ENCODE measurements at places on chromosomes 7 and 10.

DNA sequence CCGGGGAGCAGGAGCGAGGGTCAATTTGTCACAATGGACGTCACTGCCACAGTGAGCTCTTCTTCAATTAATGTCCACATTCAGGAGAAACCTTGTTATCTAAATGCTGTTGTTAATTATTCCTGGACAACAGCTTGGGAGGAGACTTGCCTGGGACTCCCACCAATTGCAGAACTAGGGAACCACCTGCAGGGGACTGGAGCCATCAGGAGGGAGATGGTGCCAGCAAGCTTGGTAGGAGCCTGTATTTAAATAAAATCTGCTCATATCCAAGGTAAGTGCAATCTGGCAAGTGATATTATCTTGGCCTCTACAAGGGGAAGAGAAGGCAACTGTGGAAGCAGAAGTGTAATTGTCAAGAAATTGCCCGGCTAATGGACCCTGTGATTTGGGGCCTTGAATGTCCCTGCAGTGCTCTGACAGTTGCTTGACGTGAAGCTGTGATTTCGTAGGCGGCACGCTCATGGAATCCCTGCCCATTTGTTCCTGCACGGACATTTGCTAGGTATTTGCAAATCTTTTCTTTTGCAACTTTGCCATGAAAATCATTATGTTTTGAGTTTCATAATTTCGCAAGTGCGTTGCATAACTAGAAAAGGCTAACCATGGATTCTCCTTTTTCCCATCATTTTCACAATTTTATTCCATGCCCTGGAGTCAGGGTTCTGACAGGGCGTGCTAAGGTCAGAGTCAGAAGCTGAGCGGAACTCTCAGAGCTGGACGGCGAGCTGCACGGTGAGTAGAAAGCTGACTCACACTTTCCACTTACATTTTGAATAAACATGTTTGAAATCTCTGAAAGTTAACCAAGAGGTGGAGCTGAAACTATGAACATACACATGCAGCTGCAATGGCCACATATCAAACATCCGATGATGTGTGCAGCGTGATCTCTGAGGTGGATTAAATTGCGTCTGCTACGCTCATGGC lies 84.9 kb upstream of the TCERG1L start:
- DNase-seq = no peak

- DNase-seq = no peak
Observed at GRCh38 chr10:67603086-67603485, 92.9 kb downstream of the CTNNA3 start.

GRCh38 chr7:42915356-42915755 lies 3.5 kb upstream of the C7orf25 start:
- DNase-seq = no peak

DNA sequence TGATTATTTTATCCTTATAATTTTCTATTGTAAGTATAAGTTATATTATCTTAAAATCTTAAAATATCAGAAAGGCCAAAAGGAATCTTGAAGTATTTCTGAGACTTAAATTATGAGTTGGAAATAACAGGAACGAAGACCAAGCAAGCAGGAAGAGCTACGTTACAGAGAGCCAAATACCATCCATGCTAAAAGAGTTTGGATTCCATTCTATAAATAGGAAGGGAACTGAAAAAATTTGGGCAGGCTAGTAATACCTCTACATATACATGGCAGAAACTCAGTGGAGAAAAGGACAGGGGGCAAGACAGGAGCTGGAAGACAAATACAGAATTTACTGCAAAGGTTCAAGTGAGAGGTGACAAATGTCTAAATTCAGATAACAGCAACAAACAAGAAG lies 16.7 kb downstream of the ITGB1 start:
- no peak for DNase-seq

GRCh38 chr7:106031300-106032035 lies 68.4 kb downstream of the CDHR3 start:
- DNase-seq = no peak

- DNase-seq = no peak
Observed at GRCh38 chr7:101687081-101687480, 58.0 kb upstream of the MYL10 start.

DNA sequence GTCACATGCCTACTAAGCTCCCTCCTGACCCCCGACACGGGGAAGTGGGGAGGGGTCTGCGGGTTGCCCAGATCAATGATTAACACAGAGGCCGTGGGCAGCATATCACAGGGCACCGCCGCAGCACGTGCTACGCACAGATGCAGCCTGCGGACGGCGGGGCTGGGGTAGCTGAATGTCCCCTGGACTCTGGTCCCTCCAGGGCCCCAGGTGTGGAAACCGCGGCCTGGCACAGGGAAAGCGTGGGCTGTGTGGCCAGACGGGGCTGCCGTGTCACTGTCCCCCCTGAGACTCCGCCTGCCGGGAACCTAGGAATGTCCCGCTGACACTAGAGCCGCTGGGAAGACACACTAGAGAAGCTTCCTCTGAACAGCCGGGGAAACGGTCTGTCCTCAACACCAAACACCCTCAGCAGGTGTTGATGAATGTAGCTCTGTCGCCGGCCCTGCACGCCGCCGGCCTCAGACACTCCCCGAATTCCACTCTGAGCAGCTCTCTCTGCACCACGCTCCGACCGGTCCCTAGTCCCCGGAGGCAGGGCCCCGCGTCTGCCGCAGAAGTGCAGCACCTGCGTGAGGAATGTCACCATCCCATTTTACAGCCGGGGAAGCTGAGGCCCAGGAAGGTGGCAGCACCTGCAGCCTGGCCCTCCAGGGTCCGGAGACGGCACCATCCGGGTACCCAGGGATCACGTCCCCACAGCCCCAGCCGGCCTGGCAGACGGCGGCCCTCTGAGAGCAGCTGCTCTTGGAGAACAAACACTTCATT lies 33.4 kb upstream of the PDGFA start:
- no peak for DNase-seq

- no peak for DNase-seq
Observed at GRCh38 chr7:33750177-33750576, 155.2 kb upstream of the BMPER start.

DNA sequence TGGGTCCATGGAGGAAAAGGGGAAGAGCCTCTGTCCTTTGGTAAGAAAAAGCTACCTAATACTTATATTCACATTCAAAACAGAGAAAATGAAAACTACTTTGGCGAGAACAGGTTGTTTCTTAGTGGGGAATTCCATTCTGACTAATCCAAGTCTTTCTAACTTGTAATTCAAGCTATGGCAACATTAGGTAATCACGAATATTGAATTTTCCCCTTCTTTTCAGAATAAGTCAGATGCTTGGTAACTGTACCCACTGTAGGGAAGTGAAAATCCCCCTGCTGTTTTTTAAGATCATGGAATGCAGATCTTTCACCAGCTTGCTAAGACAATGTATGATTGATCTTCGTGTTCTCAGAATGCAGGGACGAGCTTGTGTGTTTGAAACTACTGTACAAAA lies 384.4 kb downstream of the TCERG1L start:
- no peak for DNase-seq

DNA sequence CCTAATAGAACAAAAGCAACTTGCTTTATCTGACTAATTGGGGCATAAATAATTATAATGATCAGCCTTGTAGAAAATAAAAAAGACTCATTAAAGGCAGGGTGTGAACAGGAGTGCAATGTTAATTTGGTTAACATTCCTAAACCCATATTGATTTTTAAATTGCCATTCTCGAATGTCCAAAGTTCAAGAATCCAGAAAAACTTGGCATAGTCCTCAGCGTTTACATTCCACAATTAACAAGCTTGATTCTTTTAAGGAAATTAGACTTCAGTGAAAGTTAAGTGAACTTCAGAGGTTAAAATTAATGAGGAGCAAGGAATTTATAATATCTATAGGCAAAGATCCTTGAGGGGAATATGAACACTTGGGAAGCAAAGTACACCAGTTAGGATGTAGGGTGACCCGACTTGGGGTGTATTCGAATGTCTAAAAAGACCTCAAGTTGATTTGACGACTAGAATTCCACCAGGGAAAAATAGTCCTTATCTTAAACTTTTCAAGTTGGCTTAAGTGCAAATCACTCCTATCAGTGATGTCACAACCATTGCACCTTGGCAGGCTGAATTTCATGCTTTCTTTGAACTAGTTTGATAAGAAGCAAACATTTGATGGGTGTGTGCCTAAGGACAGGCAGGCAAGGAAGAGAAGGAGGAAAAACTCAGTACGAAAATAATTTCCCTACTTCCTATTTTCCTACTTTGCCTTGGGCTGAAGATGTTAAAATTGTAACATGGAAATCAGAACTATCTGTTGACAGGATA lies 830.4 kb upstream of the COBL start:
- DNase-seq = no peak

DNA sequence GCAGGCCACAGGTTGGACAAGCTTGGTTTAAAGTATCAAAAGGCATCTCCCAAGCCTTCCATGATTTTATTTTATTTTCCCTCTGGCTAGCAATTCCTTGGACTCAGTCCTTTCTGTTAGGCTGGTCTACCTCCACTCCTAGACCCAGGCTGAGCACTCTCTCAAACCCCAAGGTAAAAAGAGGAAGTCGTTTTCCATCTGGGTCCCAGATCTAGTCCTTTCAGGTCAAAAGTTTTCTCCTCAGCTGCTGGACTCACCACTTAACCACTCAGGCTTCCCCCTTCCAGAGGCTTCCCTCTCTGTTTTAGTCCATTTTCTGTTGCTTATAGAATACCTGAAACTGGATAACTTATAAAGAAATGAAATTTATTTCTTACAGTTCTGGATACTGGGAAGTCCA lies 252.3 kb upstream of the MKLN1 start:
- no peak for DNase-seq

DNA sequence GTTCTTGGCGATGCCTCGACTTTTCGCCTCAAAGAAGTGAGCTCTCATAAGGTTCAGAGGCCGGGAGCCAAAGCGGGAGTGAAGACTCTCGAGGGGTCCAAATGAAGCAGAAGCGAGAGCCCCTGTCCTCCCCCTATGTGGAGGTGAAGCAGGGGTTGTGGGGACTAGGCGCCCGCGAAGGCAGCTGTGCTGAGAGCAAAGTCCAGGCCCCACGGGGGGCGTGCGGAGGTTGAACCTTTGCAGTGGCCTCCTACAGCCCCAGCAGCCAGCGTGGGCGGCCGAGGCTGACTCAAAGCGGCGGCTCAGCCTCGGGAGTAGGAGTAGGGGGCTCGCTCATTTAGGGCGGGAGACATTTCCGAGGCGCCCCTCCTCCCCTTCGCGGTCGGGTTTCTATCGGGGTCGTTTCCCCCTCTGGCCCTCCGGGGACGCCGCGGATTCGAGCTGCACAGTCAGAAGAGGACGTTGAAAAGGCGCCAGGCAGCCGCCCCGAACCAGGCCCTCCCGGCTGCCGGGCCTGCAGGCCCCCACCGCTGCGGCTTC lies 553 bp upstream of the ADD3 start:
- no peak for DNase-seq

GRCh38 chr10:32004161-32004591 lies 52.0 kb downstream of the KIF5B start:
- DNase-seq = peak; percentile 50

GRCh38 chr10:124738441-124738840 lies 5.7 kb downstream of the FAM53B start:
- no peak for DNase-seq

- no peak for DNase-seq
Observed at GRCh38 chr10:33032654-33033151, 74.7 kb upstream of the ITGB1 start.
